ENCODE measurements at places on chromosomes 13 and 19. TPM values are rescaled to one million over a fixed set of nuclear protein-coding genes. Genes with fewer than 3 reads are reported as not detected.

DNA sequence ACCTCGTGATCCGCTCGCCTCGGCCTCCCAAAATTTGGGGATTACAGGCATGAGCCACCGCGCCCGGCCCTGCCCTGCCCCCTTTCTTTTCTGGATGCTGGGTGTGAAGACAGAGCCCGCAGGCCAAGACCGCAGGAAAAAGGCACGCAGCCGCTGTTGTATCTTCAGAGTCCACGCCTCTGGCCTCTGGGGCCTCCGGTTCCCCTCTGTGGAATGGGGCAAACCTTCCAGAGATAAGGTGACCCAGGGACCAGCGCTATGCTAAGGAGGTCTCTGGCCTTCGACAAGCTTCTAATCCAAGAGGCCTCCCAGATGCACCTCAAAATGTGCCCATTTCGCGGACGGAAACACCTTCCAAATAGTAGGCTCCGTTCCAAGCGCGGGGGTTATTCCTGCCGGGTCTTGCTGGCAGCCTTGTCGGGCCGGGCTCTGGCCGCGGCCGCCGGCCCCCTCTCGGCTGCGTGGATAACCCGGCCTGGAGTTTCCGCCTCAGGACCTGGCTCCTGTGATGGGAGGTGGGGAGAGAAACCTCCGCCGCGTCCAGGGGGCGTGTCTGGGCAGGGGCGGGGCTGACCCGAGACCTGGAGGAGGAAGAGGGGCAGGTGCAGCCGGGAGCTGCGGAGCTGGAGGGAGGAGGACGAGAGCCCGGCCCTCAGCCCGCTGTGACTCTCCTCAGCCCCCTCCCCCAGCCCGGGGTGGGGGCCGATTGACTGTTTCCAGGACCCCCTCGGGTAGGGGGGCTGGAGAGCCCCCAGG lies 13.1 kb downstream of the TJP3 start:
- H3K27ac ChIP-seq = no peak overlapping the region
- H3K36me3 ChIP-seq = no peaks in the 10 kb centered on the region
- DNase-seq = peak; percentile 98

PRRG2 gene
- total RNA-seq = 1.1 TPM

GRCh38 chr19:13681509-13681908 lies 82.8 kb upstream of the MRI1 start:
- H3K4me1 ChIP-seq = no peaks in the 10 kb centered on the region
- no peak overlapping the region for H3K4me3 ChIP-seq
- H3K27me3 ChIP-seq = peaks cover 12% of the 10 kb centered on the region
- no peak for DNase-seq
- H3K27ac ChIP-seq = no peak overlapping the region

ZNF570 gene
- total RNA-seq = 0.54 TPM

DNA sequence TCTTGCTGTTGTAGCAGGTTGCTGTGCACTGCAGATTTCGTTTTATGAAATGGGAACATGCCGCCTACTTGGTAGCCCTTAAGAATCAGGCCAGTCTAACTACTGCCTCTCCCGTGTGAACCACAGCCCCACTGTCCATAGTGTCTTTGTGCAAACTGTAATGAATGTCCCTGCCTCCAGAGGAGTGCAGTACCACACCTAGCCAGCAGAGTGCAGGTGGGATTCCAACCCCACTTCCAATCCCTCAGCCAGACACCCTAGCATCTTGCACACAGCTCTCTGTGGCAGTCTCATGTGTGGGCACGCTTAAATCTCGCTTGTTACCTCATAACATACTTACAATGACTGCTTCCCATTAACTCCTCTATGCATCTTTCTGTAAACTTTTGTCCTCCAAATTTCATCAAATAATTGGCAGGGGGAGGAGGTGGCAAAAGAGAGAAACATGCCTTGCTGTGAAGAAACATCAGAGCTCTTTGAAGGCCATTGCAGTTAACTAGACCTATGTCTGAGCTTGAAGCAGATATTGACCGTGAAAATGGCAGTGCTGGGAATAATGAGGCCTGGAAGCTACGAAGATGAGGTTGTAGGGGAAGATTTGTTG lies 47.2 kb downstream of the ZAR1L start:
- no peak overlapping the region for H3K27ac ChIP-seq
- peak; percentile 11 for DNase-seq
- no peaks in the 10 kb centered on the region for H3K4me1 ChIP-seq
- H3K36me3 ChIP-seq = no peaks in the 10 kb centered on the region

DNA sequence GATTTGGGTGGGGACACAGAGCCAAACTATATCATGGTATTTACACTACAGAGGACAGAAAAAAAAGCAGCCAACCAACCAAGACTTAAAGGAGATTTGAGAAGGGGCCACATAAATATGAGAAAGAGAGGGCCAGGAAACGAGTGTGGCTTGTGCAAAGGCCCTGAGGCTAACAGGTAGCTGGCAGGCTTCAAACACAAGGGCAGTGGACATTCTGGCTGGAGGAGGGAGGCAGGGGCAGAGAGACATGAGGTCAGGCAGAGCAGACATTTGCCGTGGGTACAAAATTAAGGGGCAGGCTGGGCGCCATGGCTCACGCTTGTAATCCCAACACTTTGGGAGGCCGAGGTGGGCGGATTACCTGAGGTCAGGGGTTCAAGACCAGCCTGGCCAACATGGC lies 278.7 kb downstream of the FOXO1 start:
- H3K27ac ChIP-seq = no peak overlapping the region
- DNase-seq = no peak
- H3K4me1 ChIP-seq = no peaks in the 10 kb centered on the region

DNA sequence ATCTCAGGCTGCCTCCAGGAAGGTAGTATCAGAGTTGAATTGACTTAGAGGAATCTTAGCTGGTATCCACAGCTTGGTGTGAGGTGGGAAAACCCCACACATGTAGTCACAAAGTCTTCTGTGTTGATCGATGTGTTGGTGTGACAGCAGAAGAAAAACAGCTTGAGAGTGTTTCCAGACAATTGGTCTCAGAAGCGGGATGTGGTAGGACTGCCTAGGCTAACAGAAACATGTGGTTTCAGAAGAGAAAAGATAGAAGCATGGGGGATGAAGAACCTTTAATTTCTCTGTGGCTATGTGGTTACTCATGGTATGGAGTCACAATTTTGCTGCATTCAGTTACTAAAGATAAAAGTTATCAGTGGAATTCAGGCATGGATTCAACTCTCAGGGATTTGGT lies 134.7 kb upstream of the SLITRK5 start:
- no peaks in the 10 kb centered on the region for H3K36me3 ChIP-seq
- H3K27me3 ChIP-seq = no peaks in the 10 kb centered on the region
- no peak for DNase-seq

DNA sequence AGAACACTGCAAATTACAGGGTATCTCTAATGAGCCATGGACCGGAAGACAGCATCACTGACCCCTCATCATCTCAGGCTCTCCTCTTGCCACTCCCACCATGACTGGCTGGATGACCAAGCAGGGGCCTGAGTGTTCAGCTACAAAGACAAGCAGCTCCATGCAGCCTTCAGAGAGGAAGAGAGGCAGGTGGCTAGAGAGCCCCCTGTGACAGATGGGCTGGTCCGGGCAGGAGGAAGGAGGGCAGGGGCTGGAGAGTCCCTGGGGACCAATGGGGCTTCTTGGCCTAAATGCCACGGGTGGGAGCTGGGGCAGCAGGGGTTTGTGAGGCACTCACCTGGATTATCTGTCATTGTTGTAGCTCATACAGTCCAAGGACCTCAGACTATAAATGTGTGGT lies 12.8 kb upstream of the RASA3 start:
- no peaks in the 10 kb centered on the region for H3K36me3 ChIP-seq
- no peaks in the 10 kb centered on the region for H3K27me3 ChIP-seq
- H3K4me3 ChIP-seq = no peak overlapping the region
- DNase-seq = no peak
- H3K27ac ChIP-seq = no peak overlapping the region

- H3K4me3 ChIP-seq = no peak overlapping the region
- H3K27ac ChIP-seq = no peak overlapping the region
- no peak for DNase-seq
- H3K36me3 ChIP-seq = no peaks in the 10 kb centered on the region
Measured at GRCh38 chr13:110448230-110448629, 113.3 kb downstream of the RAB20 start.

GRCh38 chr13:27280009-27280656 lies 9.5 kb downstream of the RASL11A start:
- H3K4me3 ChIP-seq = no peak overlapping the region
- no peak overlapping the region for H3K27ac ChIP-seq
- DNase-seq = no peak
- H3K27me3 ChIP-seq = peaks cover 15% of the 10 kb centered on the region
- no peaks in the 10 kb centered on the region for H3K36me3 ChIP-seq
- no peaks in the 10 kb centered on the region for H3K4me1 ChIP-seq

GRCh38 chr19:31356587-31357314 lies 7.5 kb upstream of the TSHZ3 start:
- H3K36me3 ChIP-seq = no peaks in the 10 kb centered on the region
- no peaks in the 10 kb centered on the region for H3K4me1 ChIP-seq
- H3K4me3 ChIP-seq = no peak overlapping the region

DNA sequence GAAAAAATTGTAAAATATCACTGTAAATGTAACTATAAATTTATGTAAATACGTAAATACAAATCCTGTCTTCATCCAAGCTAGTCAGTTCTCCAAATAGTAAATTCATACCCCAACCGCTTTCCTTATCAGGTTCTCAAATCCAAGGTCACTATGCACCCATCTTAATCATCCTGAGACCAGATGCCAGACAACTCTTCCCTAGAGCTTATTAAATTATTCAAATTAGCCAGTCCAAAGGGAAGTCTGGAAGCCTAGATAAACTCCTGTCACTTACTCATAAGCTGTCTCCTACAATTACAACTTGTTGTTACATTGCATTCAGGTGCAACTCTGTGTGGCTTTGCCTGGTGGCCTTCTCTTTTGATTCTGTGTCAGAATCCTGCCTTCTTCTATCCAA lies 836.1 kb upstream of the PCDH20 start:
- H3K27ac ChIP-seq = no peak overlapping the region
- no peak overlapping the region for H3K4me3 ChIP-seq
- no peaks in the 10 kb centered on the region for H3K4me1 ChIP-seq
- H3K36me3 ChIP-seq = no peaks in the 10 kb centered on the region

DNA sequence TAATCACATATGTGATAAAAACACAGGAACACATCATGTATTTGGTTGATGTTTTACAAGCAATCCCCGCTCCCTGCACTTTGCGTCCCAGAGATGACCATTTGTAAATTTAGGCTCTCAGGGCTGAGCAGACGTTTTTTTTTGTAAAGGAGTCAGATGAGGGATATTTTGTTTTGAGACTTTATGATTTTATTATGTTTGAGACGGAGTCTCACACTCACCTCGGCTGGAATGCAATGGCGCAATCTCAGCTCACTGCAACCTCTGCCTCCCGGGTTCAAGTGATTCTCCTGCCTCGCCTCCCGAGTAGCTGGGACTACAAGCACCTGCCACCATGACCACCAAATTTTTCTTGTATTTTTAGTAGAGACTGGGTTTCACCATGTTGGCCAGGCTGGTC lies 1.4 kb downstream of the TLE6 start:
- DNase-seq = no peak
- no peaks in the 10 kb centered on the region for H3K36me3 ChIP-seq
- peaks cover 52% of the 10 kb centered on the region for H3K4me1 ChIP-seq
- no peak overlapping the region for H3K4me3 ChIP-seq
- H3K27me3 ChIP-seq = no peaks in the 10 kb centered on the region

UPF1 gene
- 103 TPM for total RNA-seq

- DNase-seq = no peak
- peaks cover 18% of the 10 kb centered on the region for H3K36me3 ChIP-seq
- H3K4me1 ChIP-seq = peaks cover 33% of the 10 kb centered on the region
- H3K27ac ChIP-seq = no peak overlapping the region
- H3K4me3 ChIP-seq = no peak overlapping the region
- no peaks in the 10 kb centered on the region for H3K27me3 ChIP-seq
Measured at GRCh38 chr19:46410205-46411087, 2.9 kb downstream of the CCDC8 start.

CCDC70 gene
- not detected for total RNA-seq

DNA sequence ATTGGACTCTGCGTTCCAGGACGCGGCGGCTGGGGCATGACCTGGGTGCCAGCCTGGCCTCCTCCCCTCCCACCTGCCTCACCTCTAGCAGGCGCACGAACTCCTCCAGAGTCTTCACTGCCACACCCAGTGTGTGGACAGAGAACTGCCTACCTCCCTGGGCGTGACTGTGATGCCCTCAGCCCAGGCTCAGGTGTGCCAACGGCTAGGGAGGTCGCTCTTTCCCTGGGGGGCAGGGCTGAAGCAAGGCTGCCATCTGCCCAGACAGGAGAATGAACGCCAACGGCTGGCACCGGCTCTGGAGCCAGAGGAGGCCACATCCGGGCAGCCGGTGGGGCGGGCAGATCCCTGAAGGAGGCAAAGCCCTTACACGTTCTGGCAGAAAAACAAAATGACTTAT lies 11.3 kb downstream of the NANOS3 start:
- peaks cover 4% of the 10 kb centered on the region for H3K4me1 ChIP-seq
- H3K27ac ChIP-seq = no peak overlapping the region
- H3K36me3 ChIP-seq = no peaks in the 10 kb centered on the region
- no peaks in the 10 kb centered on the region for H3K27me3 ChIP-seq
- DNase-seq = no peak
- no peak overlapping the region for H3K4me3 ChIP-seq

TNNI3 gene
- total RNA-seq = 63.3 TPM

KIR2DL3 gene
- total RNA-seq = not detected

GRCh38 chr19:48502350-48503018 lies 9.2 kb downstream of the LMTK3 start:
- H3K4me3 ChIP-seq = peak overlapping the region; percentile 51
- peaks cover 10% of the 10 kb centered on the region for H3K4me1 ChIP-seq
- no peaks in the 10 kb centered on the region for H3K27me3 ChIP-seq
- no peaks in the 10 kb centered on the region for H3K36me3 ChIP-seq
- DNase-seq = no peak

GPI gene
- total RNA-seq = 349 TPM

- H3K27me3 ChIP-seq = no peaks in the 10 kb centered on the region
- peak overlapping the region; percentile 18 for H3K27ac ChIP-seq
- DNase-seq = peak; percentile 8
- no peak overlapping the region for H3K4me3 ChIP-seq
- peaks cover 93% of the 10 kb centered on the region for H3K36me3 ChIP-seq
- H3K4me1 ChIP-seq = peaks cover 21% of the 10 kb centered on the region
Measured at GRCh38 chr19:2043961-2044708, 6.9 kb downstream of the MKNK2 start.

DNA sequence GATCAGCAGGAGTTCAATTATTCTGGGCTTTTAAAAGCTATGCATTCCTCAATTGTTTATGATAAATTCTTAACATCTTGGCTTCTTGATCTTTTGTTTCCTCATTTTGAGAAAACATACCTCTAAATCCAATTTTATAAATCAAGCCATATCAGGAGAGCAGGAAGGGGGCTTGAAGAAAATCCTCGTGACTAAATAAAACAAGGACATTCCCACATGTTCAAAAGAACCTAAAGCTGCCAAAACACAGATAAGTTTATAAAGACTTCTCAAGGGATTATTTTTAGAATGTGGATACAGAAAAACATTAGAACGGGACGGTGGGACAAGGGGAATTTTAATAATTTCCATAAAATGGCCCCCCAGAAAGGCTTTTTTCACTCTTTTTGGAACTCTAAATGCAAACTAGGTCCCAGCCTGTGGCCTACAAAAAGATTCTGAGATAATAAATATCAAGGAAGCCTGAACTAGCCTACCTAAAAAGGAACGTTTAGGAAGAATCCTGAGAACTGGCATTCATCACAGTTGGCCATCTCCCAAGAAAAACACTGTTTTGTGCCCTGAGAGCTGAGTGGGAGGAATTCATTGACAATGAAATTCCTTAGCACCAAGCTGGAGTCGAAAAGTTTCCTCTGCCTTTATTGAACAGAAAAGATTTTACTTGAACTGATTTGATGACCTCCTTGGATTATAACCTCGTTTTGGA lies 30.1 kb downstream of the ZAR1L start:
- H3K27me3 ChIP-seq = peaks cover 6% of the 10 kb centered on the region
- H3K36me3 ChIP-seq = no peaks in the 10 kb centered on the region
- no peak overlapping the region for H3K4me3 ChIP-seq

- H3K4me3 ChIP-seq = no peak overlapping the region
- no peak overlapping the region for H3K27ac ChIP-seq
- DNase-seq = no peak
- no peaks in the 10 kb centered on the region for H3K27me3 ChIP-seq
Measured at GRCh38 chr13:68254151-68254550, 1024.0 kb upstream of the PCDH9 start.

Data from K562 (cell line).